Fibroblast of upper back skin (primary cell): ENCODE measurements at places on chromosomes 5 and 9.

- DNase-seq: no peak
These were observed 11.2 kb downstream of the ANKRD31 start for GRCh38 chr5:75225506-75225905.

- no peak for DNase-seq
These were observed 18.6 kb downstream of the DNAJA1 start for GRCh38 chr9:33043671-33044070.

DNA sequence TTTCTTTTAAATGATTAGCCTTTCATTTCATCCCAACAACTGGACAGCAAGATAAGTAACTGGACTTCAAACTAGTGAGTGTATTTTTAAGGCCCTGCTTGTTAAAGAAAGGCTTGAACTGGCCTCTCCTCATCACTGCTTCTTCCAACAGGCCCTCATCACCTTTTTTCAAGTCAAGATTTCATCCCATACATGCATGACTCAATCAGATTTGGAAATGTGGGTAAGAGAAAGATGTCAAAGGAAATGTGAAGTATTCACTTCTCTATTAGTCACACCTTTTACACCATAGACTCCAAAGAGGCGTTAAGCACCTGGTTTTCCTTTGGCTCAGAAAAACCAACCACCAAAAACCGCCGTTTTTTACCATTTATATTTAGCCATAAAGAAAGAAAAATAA, 4.9 kb downstream of the NR4A3 start:
- no peak for DNase-seq

GRCh38 chr5:143026380-143026779, 256.2 kb downstream of the ARHGAP26 start:
- no peak for DNase-seq

DNA sequence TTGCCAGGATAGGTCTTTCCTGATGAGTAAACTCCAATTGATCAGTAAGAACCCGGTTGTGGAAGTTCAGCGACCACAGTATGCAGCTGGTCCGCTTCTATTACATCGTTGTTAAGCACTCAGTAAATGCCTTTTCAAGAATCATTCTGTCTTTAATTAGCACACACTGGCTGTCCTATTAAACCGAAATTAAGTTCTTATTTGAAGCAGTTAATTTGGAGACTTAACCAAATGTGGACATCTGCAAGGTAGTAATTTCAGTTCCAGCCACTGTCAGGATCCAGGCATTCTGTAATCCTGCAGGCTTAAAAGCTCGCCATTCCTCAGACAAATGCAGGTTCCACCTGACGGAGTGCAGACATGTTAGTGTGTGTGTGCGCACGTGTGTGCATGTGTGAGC, 254.6 kb downstream of the IRX2 start:
- DNase-seq: no peak

- DNase-seq: no peak
These were observed 170.0 kb downstream of the EBF1 start for GRCh38 chr5:158929552-158930218.

GRCh38 chr5:125597338-125597737, 825.9 kb upstream of the GRAMD2B start:
- DNase-seq: peak; percentile 83

DNA sequence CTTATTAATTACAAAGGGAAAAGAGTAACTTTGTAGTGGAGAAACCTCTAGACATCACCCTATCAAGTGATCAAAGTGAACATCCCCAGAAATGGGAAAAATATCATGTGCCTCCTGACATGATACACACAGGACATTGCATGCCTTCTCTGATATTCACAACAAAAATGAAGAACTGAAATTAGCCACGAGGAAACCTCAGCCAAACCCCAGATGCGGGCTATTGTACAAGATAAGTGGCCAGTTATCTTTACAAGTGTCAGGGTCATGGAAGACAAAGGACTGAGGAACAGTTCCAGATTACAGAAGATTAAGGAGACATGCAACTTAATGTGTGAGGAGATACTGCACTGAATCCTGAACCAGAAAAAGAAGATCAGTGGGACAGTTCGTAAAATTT, 23.8 kb upstream of the NPM1 start:
- no peak for DNase-seq

DNA sequence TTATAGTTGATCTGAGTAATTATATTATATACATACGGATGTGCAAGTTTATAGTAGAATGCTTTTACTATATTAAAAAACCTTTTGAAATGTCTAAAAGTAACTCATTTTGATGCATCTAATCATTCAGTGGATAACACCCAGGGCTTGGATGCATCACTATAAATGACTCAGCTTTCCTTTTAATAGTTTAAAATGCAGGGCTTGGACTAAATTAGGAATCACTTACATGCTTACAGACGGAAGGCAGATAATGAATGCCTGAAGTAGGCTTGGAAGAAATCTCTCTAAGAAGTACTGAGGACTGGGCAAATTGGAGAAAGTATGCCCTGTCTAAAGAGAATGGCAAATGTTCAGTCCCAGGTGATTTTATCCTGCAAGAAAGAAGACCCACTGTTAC, 362.5 kb upstream of the CCNH start:
- no peak for DNase-seq

GRCh38 chr5:106376522-106376921, 1294.2 kb downstream of the EFNA5 start:
- DNase-seq: peak; percentile 80

DNA sequence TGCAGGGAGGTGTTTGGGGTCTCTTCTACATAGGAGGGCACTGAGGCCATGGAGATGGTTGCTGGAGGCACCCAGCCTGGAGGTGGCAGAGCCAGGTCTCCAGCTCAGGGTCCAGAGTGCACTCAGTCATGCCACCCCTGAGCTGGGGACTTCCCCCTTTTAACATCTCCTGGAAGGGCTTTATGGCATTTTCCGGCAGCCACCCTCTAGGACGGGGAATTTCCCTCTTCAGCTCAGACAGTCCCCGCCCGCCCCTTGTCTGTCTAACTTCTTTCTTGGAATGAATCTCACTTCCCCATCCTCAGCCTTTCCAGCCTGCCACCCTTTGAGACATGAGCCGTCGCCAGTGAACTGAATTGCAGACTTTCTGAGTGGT, 49.9 kb downstream of the COL15A1 start:
- no peak for DNase-seq

DNA sequence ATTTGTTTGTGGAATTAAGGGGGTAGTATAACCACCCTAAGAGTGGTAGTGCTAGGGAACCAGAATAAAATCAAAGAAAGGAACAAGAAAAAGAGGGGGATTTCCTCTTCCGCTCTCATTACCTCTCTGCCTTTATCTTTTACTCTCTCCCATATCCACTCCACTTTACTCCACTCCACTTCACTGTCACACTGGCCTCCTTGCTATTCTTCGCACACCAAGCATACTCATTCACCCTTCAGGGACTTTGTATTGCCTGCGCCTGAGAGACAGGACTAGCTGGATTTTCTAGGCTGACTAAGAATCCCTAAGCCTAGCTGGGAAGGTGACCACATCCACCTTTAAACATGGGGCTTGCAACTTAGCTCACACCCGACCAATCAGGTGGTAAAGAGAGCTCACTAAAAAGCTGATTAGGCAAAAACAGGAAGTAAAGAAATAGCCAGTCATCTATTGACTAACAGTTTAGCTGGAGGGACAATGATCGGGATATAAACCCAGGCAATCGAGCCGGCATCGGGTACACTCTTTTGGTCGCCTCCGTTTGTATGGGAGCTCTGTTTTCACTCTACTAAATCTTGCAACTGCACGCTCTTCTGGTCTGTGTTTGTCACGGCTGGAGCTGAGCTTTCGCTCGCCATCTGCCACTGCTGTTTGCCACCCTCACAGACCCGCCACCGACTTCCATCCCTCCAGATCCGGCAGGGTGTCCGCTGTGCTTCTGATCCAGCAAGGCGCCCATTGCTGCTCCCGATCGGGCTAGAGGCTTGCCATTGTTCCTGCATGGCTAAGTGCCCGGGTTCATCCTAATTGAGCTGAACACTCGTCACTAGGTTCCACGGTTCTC, 121.8 kb downstream of the FAM170A start:
- DNase-seq: no peak

DNA sequence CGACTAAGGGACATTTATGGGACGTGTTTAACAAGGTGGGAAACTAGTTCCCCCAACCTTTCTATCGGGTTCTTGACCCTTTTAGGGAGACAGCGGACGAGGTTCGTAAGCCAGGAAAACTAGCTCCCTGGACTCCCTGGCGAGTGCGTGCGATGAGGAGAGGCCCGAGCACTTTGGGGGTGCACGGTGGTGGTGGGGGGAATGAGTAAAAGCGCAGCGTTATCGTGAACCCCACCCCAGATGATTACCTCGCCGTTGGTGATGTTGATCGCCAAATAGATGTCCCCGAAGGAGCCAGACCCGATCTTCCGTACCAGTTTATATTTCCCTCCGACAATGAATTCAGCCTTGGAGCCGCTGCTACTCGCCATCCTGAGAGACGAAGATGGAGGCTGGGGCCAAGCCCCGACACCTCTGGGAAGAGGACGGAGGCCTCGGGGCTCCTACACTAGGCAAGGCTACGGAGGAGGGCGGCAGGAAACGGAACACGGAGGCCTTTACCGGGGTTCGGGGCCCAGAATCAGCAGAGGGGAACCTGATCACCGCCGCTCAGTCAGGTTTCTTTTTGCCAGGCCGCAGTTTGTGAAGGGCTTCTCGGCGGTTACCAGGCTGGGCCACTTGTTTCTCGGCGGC, 529 bp downstream of the CSNK1A1 start:
- no peak for DNase-seq

DNA sequence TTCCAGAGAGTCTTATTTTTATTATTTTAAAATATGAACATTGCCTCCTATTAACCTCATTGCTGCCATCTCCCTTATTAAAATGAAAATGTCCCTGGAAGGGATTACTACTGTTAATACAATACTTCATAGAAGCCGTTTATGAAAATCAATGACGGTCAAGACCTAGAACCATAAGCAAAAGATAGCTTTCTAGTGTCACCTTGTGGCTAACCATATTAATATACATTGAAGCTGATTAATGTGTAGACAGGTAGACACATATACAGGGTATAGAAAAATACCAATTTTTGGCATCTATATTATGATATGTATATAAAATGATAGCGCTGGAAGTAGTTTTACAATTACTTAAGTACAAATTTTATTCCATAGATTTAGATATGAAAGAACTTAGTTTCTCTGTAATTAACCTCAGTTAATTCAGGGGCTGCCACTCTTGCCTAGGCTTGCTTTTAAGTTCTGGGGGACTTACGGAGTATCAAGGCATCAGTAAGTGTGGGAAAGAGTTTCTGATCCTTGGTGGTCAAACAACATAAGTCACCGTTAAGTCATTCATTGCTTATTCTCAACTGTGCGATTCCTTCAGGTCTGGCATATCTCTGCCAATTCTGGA, 2.5 kb upstream of the YTHDC2 start:
- peak; percentile 62 for DNase-seq

GRCh38 chr5:1522601-1523479, 920 bp downstream of the LPCAT1 start:
- DNase-seq: no peak

- DNase-seq: no peak
These were observed 7.3 kb upstream of the SPATA24 start for GRCh38 chr5:139410993-139411828.

DNA sequence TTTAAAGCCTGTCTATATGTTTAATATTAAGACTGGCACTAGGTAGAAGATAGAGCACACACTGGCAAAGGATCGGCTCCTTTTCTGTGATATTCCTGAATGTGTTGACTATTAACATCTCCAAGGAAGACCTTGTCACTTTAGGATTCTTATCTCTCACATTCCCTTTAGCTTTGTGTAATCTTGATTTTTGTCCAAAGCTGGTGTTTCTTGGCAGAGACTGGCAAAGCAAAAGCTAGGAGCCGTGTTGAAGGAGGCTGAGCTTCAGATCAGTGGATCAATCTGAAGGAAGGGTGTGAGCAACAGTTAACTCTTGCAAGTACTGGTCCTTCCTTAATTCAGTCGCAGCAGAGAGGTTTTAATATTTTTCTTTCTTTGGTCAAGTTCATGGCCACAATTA, 830.4 kb upstream of the ZNF608 start:
- DNase-seq: no peak

DNA sequence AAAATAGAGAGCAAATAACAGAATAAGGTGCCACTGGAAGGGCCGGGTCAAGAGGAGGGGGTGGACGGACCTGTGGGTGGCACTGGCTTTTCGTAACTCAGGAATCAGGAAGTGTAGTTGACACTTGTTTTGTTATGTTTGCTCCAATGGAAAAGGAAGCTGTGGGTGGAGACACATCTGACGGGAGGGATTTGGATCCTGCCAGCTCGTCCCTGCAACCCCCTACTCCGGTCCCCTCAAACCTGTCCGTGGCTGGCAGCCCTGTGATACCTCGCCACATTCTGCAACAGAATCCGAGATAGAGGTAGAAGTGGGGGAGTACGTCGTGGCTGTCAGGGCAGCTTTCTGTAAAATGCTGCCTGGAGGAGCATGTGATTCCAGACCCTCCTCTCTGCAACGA, 104.2 kb upstream of the IER5L start:
- DNase-seq: no peak

DNA sequence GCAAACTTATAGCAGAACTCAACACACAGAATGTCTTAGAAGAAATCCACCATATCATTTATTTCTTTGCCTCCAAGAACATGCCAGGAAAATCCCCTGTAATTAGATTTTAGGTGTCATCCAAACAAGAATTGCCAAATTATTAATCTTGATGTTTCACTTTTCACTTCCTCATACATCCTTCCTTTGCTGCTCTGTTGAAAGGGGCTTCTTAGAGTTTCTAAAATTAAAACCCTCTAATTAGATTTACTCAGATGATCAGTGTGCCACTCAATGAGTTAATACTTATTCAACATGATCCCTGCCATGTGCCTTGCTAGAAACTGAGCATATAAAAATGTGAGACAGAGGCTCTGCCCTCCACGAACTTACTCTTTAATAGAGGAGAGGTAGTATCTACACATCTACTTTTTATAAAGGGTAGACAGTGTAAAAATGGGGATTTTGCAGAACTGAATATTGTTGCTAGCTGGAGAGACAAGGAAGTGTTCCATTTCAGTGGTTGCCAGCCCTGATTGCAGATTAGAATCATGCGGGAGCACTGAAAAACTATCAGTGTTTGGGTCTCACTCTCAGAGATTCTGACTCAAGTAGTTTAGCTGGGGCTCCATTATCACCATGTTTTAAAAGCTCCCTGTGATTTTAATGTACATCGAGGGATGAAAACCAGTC, 498.4 kb downstream of the TLE4 start:
- DNase-seq: no peak
